Fibroblast of the aortic adventitia (primary cell): ENCODE measurements at places on chromosomes 7 and 10. TPM values are rescaled to one million over a fixed set of nuclear protein-coding genes. Genes with fewer than 3 reads are reported as not detected.

GRCh38 chr7:27930910-27931476 lies 191.0 kb downstream of the TAX1BP1 start:
- DNase-seq: no peak

DNA sequence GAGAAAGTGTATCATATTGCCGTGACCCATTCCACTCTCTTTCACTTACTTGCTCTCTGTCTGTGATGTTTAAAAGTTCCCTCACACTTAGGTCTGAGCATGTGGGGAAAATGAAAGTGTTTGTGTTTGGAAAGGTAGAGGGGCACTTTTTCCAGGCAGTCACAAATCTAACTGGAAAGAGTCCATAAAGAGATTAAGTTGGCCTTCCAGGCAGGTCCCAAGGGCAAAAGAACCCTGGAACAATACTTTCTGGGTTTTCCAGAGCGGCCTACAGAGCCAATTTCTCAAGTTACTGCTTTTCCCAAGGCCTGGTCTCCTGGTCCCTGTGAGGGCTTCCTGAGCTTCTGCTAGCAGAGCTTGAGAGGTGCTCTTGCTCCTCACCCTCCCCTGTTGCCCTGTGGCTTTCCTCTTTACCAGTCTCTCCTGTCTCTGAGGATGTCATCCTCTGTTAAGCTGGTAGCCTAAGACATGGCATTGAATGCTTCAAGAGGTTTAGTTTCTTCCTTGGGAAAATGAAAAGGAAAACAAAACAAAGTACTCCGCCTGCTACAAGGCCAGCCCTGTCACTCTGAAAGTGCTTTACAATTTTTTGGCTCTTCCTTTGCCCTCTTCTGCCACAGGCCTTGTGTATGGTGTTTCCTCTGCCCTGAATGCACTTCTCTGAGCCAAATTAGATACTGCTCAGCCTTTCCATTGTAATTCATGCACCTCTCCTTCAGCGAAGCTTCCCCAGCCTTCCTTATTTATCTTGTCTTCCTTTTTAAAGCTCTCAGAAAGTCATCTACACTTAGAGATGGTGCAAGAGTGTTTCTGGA lies 20.1 kb downstream of the TES start:
- peak; percentile 54 for DNase-seq

- DNase-seq: no peak
Measured at GRCh38 chr7:11206177-11206899, 232.7 kb downstream of the PHF14 start.

DNA sequence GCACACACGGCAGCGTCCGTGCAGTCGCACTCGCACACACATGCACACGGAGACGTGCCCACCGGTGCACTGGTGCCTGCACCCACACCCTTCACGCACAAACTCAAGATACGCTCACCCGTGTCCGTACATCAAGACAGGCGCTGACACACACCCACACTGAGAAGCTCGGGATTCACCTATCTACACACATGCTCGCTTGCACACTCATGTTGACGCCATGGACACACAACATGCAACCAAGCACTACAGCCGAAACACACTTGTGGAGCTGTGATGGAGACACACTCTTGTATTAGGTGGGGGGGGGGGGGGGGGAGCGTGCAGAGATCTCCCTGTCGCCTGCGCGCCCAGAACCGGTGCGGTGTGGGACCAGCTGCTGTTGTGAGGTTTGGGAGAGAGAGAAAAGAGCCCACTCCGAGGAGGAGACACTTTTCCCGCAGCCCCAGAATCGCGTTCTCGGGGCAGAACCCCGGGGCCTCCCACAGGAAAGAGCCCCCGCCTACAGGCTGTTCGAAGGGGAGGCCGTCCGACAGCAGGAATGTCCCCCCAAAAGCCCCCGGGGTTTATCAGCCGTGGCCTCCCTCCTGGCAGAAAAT lies 605 bp upstream of the NFKB2 start:
- DNase-seq: peak; percentile 47

DNA sequence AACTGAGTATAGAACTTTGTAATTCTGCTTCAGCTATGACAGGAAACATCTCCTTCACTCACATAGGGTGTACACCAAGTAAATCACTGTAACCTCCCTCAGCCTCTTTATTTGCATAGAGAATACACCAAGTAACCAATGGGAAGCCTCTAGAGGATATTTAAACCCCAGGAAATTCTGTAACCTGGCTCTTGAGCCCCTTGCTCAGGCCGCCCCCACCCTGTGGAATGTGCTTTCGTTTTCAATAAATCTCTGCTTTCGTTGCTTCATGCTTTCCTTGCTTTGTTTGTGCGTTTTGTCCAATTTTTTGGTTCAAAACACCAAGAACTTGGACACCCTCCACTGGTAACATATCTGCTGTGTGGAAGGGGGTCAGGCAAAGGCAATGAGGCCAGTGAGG lies 60.2 kb downstream of the CLRN3 start:
- DNase-seq: no peak

GRCh38 chr7:8922726-8923125 lies 489.3 kb downstream of the NXPH1 start:
- DNase-seq: no peak

DNA sequence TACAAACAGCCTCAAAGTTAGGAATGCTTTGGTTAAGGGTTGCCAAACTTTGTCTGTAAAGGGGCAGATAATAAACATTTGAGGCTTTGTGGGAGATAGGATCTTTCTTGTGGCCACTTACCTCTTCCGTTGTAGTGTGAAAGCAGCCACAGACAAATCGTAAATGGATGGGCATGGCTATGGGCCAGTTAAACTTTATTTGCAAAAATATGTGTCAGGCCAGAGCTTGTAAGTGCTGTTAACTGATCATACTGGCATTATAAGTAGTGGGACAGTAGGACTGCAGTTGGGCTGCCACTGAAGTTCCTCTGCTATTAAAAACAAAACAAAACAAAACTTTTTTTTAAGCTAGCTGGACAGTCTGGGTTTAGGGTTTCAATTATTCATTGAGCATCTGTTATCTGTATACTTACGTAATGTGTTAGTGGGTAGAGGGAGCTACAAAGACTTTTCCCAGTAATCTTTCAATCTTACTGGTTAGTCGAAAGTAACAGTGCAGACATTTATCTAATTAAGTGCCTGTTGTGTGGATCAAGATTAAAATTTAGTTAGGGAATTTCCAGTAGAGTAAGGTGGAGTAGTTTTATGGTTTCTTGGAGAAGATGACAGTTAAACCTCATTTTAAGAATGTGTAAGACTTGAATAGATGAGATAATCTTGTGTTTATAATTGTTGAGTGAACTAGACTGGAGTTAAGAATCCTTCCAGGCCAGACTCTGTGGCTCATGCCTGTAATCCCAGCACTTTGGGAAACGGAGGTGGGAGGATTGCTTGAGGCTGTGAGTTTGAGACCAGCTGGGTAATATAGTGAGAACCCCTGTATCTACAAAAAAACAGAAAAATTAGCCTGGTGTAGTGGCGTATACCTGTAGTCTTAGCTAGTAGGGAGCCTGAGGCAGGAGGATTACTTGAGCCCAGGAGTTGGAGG lies 100.1 kb downstream of the BTRC start:
- DNase-seq: peak; percentile 3

Gene EIF5AL1
- 1.5 TPM in 1 of 2 replicates, not detected in the other for total RNA-seq

Gene PGAM2
- not detected in 2 replicates for total RNA-seq
